ENCODE measurements at places on chromosomes 5 and 9.
A peak's percentile ranks its signal among the peaks of the same experiment; 100 is the strongest.

GRCh38 chr5:156395306-156395675 lies 68.3 kb downstream of the SGCD start:
- DNase-seq = no peak

- DNase-seq = no peak
Observed at GRCh38 chr5:173781432-173781815, 106.7 kb upstream of the CPEB4 start.

GRCh38 chr9:134385915-134386314 lies 59.7 kb downstream of the RXRA start:
- no peak for DNase-seq

DNA sequence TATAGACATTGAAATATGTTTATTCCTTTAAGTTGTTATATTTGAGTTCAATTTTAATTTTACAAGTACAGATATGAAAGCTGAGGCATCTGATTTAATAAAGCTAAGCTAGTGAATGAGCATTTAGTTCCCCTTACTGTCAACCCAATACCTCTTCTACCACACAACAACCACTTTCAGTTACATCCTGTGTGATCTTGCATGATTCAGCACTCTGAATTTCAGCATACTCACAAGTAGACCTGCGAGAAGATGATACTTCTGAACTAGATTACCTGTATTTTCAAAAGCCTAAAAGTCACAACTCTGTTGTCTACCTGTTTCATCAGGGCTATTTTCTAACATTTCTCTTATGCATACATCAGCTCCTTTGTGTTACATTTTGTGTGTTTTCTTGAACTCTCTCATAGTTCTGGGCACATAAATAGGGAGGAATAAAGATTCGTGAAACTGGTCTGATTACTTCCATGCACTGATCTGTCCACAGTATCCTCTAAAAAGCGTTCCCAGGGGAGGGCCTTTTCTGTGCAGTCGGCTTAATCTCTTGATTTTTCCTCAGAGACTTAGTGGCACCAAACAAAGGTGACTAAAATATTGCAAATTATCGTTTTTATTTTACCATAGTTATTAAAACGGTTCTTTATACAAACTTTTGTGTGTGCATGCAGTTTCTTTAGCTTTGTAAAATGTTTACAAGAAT lies 2025.5 kb upstream of the NUDT12 start:
- no peak for DNase-seq

- DNase-seq = no peak
Observed at GRCh38 chr9:69885474-69885929, 64.9 kb downstream of the CFAP95 start.

DNA sequence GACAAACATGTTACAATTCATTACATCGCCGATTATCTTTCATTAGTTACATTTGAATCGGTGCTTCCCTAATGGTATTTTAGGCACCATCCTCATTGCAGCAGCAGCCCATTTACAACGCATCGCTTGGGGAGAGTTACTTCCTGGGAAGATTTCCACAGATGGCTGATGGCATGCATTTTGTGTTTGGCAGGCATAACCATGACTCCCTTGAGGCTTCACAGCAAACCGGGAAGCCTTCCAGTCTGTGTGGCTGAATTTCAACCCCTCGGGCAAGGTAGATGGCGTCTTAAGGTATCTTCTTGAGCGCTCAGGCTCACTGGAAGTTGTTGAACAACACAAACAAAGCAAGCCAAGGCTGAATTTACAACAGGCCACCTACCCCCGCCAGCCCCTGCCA lies 1.6 kb upstream of the DNAH5 start:
- DNase-seq = no peak

GRCh38 chr5:131589510-131590348 lies 45.3 kb downstream of the RAPGEF6 start:
- peak; percentile 23 for DNase-seq

DNA sequence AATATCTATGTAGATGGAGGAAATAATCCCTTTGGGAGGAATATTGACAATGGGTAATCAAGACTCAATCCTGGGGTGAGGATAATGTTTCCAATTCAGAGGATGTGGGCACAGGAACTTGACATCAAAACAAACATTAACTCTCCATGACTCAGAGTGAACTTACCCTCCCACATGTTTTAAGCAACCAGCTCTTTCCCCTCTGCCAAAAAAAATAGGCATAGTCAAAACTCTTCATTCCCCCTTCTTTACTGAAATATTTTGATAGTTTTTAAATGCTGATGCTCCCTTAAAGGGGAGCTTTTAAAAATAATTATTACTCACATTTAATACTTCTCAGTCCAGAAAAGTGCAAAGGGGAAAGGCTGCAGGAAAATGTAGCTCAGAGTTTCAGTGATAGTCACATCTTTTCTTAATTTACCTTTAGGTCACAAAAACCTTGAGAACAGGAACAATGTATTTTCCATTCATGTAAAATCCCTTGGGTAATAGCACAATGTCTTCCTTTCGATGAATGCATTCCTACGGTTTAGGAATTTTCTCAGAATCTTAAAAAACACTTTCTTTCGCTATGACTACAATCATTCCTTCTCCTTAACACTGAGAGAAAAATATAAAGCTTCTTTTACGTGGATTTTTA lies 298.4 kb upstream of the GRAMD2B start:
- no peak for DNase-seq

GRCh38 chr5:23072179-23072578 lies 219.0 kb upstream of the CDH12 start:
- no peak for DNase-seq

DNA sequence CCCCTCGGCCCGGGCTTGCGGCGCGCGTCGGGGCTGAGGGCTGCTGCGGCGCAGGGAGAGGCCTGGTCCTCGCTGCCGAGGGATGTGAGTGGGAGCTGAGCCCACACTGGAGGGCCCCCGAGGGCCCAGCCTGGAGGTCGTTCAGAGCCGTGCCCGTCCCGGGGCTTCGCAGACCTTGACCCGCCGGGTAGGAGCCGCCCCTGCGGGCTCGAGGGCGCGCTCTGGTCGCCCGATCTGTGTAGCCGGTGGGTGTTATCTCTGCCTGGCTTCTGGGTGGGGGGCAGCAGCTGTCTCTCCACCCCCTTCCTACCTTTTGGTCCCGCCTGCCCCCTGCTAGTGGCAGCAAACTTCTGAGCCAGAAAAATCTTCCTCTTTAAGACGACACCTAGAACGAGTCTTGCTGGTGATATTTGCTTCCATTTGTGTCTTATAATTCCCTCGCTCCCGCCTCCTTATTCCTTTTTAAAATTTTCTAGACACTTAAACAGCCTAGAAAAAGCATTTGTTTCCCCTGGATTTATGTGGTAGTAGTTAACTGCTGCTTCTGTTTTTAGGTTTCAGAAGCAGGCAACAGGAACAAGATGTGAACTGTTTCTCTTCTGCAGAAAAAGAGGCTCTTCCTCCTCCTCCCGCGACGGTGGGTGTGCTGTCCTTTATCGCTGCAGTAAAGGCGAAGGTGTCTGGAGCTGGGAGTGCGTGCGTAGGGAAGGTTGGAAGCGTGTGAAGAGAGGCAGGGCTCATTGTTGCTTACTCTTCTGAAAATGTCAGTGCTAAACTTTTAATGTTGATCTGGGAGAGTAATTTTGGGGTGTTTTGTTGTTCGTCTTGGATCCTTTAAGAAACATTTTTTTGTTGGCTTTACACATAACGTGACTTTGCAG lies 554 bp downstream of the JAK2 start:
- no peak for DNase-seq

DNA sequence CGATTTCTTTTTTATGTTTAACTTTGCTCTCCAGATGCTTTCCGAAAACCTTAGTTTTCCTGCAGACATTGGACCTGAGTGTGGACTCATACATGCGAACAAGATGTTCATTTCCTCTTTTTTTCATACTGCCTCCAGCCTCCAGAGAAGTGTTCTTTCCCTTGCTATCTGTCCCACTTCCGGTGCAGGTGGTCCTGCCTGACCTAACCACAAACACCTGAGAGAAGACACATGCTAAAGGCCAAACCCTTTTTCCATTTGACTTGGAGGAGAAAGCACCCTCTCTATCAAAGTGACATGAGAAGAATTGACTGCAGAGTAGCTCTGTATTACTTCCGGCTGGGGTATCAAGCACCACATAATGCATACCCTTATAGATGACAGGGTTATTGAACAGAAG lies 334.0 kb downstream of the ARHGEF28 start:
- DNase-seq = no peak

DNA sequence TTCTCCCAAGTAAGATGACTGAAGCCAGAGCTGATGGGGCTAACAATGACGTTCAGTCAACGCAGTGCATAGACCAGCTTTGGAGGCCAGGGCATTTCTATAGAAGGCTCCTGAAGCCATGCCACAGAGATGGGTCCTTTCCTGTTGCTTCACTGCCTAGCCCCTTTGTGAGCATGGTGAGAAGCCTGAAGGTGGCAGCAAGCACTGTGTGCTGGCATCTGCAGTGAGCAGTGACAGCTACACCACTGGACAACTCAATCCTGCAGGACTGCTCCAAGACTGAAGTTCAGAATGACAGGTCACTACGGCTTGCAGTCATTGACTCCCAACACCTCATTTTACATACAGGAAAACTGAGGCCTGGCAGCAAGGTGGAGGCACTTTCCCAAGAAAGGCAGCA lies 229.0 kb downstream of the TSSK1B start:
- no peak for DNase-seq

GRCh38 chr9:112042769-112043168 lies 132.3 kb downstream of the SUSD1 start:
- DNase-seq = no peak

DNA sequence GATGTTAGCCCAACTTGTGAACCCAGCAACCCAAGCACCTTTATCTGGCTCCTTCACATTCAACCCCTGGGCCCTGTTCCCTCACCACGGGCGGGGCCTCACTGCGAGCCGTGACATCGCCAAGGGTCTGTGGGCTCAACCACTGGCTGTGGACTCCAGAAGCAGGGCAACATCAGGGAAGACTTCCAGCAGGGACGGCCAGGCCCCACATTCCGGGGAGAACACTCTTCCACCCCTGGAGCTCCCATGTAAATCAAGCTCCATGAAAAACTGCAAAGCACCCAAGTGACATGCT lies 175.3 kb downstream of the ERCC6L2 start:
- DNase-seq = no peak

GRCh38 chr5:60262576-60263295 lies 369.2 kb upstream of the PDE4D start:
- no peak for DNase-seq

- no peak for DNase-seq
Observed at GRCh38 chr5:32602906-32603305, 17.5 kb downstream of the SUB1 start.

DNA sequence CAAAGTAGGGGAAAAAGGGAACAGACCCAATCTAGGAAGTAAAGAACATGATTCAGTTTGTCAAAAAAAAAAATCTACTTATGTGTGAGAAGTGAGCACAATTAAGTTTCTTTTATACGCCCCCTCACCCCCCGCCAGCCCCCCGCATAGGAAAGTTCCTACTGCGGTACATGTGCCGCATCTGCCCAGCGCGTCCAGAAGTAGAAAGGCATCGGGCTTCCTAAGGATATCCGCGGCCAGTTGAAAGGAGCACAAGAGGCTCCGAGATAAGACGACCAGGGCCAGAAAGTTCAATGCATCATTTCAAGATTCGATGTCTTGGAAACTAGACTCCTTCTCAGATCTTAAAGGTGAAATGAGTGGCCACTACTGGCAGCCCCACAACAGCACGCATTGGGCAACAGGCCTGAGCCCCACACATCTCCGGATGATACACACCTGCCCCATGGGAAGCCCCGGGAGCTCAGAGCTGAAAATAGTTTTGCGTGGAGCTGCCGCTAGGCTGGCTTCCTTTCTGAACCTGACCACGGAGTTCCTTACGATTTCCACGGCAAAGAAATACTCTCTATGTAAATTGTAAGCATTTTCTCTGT lies 203.9 kb downstream of the RAB3C start:
- DNase-seq = no peak

GRCh38 chr5:63686938-63687337 lies 275.3 kb downstream of the HTR1A start:
- DNase-seq = no peak

DNA sequence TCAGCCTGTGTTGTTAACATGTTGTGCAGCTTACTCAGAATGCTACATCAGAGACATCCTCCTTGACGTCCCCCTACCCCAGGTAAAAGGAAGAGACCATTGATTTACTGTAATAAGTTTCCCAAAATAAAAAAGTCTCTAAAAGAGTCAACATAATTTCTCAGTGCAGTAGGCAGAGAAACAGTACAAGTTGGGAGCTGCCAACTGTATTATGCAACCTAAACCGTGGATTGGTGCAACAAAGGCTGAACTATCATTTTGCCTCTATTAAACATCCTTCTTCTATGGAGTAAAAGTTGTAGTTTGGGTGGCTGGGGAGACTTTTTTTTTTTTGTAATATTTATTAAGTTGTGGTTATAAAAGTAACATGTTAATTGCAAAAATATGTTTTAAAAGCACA lies 208.0 kb downstream of the NR3C1 start:
- DNase-seq = no peak

DNA sequence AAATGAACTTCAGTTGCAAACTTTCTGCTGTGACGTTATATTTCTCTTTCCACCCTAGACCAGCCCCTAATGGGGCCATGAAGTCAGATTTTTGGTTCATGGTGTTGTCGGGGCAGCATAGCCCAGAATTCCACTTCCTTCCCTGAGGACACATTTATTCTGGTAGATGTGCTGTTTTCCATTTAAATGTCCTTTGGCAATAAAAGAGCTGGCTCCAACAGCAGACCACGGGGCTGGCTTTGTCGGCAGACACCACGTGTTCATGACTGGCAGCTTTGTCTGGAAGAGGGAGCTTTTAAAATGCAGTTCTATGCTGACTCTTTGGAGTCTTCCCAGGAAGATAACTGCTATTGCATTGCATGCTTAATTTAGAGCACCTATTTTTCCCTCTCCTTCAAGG lies 17.6 kb upstream of the LCP2 start:
- no peak for DNase-seq
